ENCODE measurements at places on chromosomes 13 and 19.

DNA sequence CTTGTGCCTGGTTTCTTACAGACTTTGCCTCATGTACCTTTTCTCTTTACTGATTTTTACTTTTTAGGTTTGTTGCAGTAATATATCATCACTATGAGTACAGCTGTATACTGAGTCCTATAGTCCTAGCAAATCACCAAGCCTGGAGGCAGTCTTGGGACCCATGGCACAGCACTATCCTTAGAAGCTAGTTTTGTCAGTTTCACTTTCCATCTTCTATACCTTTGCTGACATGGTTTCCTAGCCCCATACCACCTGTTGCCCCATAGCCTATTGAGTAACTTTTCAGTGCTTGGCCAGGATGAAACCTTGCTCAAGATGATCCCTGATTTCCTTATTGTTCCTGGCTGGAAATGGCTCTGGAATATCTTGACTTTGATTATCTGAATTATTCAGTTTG is 826.4 kb downstream of the GPC5 start:
- DNase-seq, result no peak

GRCh38 chr13:47843005-47843404 is 158.1 kb downstream of the SUCLA2 start:
- no peak for DNase-seq

- DNase-seq, result no peak
Observed at GRCh38 chr19:31810536-31811109, 461.4 kb upstream of the TSHZ3 start.

- peak; percentile 42 for DNase-seq
Observed at GRCh38 chr13:44969551-44970484, 19.5 kb downstream of the NUFIP1 start.

GRCh38 chr13:36088001-36088400 is 43.2 kb downstream of the DCLK1 start:
- DNase-seq, result no peak

GRCh38 chr13:81442904-81443303 is 1102.0 kb upstream of the SPRY2 start:
- no peak for DNase-seq

GRCh38 chr13:102825921-102826706 is 19.7 kb upstream of the ERCC5 start:
- no peak for DNase-seq

DNA sequence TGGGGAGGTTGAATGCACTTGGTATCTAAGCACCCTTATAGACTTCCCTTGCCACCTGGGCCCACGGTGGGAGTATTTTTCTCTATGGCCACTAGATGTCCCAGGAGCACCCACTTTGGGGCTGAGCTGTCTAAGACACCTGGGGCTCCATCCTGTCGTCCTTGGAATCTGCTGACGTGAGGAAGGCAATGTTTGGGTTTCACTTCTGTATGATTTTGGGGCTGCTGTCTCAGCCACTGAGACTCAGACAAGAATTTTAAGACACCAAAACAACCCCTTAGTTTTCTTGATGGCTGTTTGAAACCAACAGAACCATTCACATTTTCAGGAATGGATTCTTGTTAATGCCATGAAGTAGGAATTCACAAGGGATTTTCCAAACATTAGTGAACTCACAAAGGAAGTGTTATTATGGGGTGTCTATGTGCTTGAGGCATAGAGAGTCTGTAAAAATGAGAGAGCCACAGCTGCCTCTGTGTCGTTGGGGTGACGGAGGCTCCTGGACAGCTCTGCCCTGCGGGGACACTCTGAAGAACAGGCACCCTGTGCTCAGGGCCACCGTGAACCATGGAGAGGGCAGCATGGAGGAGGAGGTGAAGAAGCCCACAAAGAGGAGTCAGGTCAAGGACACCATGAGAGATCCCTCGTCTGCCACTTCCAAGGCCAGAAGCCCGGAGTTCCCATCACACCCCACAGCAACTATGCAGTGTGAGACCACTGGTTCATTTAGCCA is 106.8 kb upstream of the SPATA13 start:
- DNase-seq, result peak; percentile 68

DNA sequence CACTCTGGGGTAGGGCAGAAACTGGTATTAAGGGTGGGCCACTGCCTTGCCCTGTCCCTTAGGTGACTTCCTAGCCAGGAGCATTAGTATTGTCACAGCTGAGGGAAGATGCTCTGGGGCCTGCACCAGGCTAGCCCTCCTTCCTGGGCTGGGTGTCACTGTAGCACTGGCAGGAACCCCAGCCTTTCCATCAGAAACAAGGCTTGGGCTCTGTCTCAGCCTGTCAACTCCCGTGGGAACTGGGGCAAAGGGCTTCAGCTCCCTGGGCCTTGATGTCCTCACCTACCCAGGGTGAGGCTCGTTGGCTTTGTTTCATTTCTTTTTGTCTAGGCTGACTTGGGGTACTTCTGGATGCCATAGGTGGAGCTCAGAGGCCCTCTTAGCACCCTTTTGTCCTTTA is 18.0 kb downstream of the PAF1 start:
- no peak for DNase-seq

GRCh38 chr13:73754241-73754640 is 380.0 kb downstream of the KLF12 start:
- no peak for DNase-seq

GRCh38 chr13:27822258-27822872 is 30.1 kb downstream of the GSX1 start:
- no peak for DNase-seq

DNA sequence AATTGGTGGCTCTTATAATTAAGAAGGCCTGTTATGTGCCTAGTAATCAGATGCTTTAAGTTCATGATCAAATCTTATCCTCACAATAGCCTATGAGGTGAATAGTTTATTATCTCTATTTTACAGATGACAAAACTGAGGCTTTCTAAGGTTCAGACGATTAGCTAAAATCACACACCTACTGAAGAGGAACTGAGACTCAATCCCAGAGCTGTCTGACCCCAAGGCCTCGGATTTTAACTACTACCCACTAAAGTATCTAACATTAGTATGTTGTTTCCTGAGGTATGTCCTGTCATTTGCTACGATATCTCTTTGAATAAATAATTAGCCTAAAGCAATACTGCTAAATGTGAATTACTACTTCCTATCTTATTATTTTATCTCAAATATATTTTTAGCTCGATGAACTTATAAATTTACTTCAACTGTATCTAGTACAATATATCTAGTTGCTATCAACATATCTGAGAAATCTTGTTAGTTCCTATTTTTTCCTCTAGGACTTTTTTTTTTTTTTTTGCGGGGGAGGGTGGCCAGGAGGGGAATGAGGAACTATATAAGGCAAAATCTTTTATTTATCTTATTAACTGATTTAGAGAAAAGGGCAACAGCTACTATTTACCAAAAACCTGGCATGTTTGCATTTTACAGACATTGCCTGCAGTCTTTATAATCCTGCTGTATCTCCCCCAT is 118.5 kb downstream of the ABCC4 start:
- DNase-seq, result no peak

DNA sequence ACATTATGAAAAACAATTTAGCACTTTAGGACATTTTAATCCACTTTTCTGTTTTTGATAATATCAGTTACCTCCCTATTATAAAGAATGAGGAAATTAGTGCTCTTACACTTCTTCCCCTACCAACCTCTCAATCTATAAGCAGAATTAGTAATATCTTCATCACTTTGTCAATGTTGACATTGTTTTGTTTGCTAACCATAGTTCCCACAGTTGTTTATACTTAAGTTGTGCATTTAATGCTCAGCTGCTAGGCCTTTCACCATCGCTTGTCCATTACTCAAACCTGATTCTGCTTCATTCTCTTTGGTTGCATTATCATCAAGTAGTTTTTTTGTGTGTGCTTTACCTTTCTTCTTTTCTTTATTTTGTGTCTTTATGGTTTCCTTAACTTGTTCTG is 132.1 kb downstream of the CDK8 start:
- DNase-seq, result no peak

GRCh38 chr19:2668175-2668763 is 34.2 kb downstream of the GNG7 start:
- DNase-seq, result no peak

DNA sequence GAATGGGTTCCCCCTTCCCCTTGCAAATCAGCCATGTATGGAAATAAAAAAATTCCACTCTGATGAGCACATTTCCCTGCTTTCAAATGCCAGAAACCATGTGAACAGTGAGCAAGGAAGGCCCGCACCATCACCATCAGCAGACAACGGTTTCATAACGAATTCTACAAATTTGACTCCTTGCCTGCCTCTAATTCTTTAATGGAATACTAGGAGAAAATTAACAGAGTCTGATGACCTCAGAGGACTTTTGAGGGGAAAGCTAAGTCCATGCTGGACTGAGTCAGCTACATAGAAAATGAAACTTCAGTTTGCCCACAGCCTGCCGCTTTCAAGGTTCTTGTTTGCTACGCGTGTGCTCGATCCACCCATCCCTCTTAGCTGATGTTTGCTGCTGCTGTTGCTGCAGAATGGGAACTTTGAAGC is 46.7 kb upstream of the KL start:
- no peak for DNase-seq

- no peak for DNase-seq
Observed at GRCh38 chr19:17909003-17909732, 23.6 kb upstream of the CCDC124 start.

GRCh38 chr13:21149568-21149967 is 26.8 kb downstream of the SKA3 start:
- DNase-seq, result no peak

GRCh38 chr13:36919171-36919832 is 736 bp downstream of the SMAD9 start:
- no peak for DNase-seq

GRCh38 chr13:102470283-102470917 is 68.6 kb upstream of the FGF14 start:
- DNase-seq, result no peak

GRCh38 chr13:79491715-79492114 is 10.8 kb downstream of the NDFIP2 start:
- no peak for DNase-seq

GRCh38 chr19:19425170-19425875 is 19.8 kb downstream of the GATAD2A start:
- no peak for DNase-seq

GRCh38 chr19:51531349-51532315 is at the start of gene SIGLEC6:
SIGLEC6 (minus strand) TSS chr19:51531670; CDS start chr19:51531648, 22 bp downstream.
- peak; percentile 37 for DNase-seq

- no peak for DNase-seq
Observed at GRCh38 chr13:95793781-95794180, 116.8 kb downstream of the DNAJC3 start.

- no peak for DNase-seq
Observed at GRCh38 chr19:51323481-51324166, 12.2 kb downstream of the IGLON5 start.

GRCh38 chr13:94427313-94427953 is 52.0 kb downstream of the DCT start:
- no peak for DNase-seq

- DNase-seq, result no peak
Observed at GRCh38 chr13:61685682-61686012, 270.0 kb upstream of the PCDH20 start.

GRCh38 chr13:38395497-38395788 is 45.8 kb downstream of the UFM1 start:
- no peak for DNase-seq

DNA sequence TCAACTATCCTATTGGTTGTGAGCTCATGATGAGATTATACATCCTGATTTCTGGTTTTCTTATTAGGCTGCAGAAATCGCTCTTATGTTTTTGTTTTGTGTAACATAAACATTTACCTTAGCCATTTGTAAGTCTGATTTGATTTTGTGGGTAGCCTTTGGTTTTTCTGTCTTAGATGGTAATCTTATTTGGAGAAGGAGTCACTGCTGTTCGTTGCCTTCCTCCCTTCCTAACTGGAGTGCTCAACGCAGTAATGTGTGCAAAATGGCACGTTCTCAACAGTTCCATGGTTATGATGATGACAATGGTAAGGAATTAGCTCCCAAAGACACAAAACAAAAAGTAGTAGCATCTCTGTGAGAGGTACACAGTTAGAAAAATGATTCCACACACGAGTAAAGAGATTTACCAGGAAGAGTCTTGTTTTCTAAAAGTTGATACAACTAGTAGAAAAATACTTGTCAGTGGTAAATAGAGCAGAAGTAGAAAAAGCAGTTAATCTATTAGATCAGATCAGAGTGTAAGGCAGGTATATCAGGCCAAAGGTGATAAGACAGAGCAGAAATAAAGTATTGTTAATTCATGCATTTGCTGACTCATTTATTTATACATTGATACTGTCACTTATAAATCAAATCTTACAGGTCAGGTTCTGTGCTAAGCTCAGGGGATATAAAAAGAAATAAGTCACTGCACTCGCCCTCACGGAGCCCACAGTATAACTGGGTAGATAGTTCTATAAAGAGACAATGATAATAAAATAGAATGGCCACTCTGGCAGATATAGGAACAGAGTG is 270.0 kb downstream of the NALCN start:
- no peak for DNase-seq

DNA sequence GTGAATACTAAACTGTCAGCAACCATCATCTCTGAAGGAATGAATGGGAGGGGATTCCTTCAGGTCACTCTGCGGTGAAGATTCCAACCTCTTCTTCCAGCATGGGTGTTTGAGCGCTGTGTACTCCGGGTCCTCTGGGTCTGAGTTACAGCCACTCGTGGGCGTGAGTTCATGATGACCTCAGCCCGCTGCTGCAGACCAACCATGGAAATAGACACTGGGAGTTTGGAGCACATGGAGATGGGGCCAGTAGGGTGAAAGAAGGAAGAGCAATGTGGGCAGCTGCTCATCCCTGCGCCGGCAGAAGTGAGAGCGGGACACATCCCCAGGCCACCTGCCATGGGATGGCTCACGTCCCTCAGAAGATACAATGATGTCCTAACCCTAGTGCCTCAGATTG is 16.8 kb upstream of the RAB20 start:
- DNase-seq, result no peak

DNA sequence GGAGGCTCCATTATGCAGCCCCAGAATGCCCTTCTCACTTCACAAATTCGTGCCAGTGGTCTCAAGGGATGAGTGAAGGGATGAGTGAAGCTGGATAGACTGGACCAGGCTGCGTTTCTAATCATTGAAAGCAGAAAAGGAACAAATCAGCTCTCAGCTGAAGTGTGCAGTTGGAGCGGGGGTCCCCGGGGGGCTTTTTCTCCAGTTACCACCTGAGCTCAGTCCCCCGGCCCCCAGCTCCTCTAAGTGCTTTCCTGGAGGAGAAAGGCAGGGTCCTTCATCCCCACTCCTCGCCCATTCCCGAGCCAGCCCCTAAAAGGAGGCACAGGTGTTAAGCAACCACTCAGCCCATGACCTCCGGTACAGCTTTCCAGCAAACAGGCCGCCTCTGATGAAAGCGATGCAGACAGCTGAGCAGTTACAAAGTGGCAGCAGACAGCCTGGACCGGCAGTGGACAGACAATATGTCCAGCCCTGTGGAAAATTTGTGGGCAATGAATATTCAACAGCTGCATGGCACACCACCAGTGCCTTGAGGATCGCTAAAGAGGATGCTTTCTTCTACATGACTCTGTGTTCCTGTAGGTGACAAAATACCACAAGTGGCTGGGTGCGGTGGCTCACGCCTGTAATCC is 110.7 kb upstream of the UBL3 start:
- DNase-seq, result no peak

DNA sequence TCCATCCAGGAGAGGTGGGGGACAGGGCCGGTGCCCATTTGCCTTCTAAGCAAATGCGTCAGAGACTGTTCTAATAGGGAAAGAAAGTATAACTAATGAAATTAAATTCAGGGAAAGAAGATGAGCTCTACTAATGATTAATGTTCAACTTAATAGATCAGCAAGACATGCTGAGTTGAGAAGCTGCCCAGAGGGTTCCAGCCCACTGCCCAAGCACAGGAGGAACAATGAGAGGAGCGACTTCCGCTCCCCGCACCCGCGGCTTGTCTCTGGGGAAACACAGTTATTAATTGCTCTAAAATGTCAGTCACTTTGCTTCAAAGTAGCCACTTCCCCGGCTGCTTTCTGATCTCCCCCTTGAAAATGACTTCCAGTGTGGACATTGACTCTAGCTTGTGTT is 331.3 kb downstream of the UQCRFS1 start:
- no peak for DNase-seq
